ENCODE measurements at places on chromosomes 12 and 14. TPM values are rescaled to one million over a fixed set of nuclear protein-coding genes. Genes with fewer than 3 reads are reported as not detected.
A peak's percentile ranks its signal among the peaks of the same experiment; 100 is the strongest.

The AQP6 gene
- total RNA-seq = not detected

The PIANP gene
- total RNA-seq = 0.79 TPM

The TMEM233 gene
- total RNA-seq = not detected

The PPP1R1A gene
- total RNA-seq = not detected

- peak; percentile 16 for DNase-seq
Observed at GRCh38 chr14:102777711-102778337, 575 bp downstream of the TRAF3 start.

GRCh38 chr14:67704484-67705089 lies 2.9 kb downstream of the RDH12 start:
- no peak for DNase-seq

- DNase-seq = no peak
Observed at GRCh38 chr12:6383572-6384498, at the start of gene LTBR. TSS of gene LTBR (plus strand) at chr12:6384162. CDS start at chr12:6384359, 197 bp downstream.
